ENCODE measurements at places on chromosomes 3 and 15.

- DNase-seq, result peak; percentile 47
Observed at GRCh38 chr3:151283907-151284461, 5.6 kb upstream of the P2RY14 start.

DNA sequence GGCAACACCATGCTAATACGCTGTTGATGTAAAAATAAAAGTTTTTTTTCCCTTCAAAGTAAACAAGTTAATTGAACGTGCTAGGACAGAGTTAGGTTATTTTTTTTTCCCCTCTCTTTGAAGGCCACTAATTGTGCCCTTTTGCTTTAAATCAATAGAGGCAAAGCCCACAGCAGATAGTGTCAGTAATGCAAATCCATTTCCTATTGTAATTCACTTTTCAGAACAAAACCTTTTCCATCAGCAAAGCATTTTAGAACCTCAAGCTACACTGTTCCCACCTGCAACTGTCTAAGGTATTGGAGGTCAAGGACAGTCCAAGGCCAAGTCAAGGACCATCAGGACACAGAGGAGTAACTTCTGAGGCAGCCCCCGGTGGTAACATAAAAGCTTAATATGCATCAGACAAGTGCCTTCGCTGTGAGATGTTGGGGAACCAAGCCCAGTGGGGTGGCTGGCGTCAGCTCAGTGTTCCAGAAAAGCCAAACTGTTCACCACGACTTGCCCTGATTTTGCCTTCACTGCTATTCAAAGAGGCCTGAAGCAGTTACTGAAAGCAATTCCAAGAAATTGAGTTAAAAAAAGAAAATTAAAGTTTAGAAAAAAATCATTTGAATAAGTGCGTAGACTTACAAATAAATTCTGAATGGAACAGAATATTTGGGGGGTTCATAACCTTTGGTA, 65.8 kb upstream of the ICE2 start:
- no peak for DNase-seq

GRCh38 chr3:151556596-151556995, 95.7 kb upstream of the IGSF10 start:
- no peak for DNase-seq

DNA sequence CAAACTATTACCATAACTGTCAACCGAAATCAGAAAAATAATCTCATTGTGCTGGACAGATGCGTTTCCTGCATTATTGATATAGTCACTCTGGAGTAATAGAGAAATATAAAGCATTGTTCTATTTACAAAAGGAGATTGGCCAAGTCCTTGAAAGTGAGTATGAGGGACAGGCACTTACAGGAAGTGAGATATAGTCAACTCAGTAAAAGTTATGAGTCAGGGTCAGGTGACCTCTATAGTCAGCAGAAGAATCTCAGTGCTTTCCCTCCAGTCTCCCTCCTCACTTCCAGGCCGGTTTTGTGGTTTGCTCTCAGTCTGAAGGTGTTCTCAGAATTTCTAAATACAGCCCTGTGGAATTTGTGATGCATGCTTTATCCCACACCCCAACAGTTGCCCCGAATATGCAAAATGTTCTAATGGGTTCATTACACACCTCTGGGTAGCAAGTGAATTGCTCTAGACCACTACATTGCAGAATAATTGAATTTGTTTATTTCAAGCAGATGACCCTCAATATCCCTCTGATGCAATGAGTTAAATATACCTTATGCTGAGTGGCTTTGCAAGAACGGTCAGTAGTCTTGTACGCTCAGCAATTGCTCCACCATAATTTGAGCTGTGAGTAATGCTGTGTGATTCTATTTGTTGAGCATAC, 787.7 kb downstream of the MCTP2 start:
- DNase-seq, result peak; percentile 9

DNA sequence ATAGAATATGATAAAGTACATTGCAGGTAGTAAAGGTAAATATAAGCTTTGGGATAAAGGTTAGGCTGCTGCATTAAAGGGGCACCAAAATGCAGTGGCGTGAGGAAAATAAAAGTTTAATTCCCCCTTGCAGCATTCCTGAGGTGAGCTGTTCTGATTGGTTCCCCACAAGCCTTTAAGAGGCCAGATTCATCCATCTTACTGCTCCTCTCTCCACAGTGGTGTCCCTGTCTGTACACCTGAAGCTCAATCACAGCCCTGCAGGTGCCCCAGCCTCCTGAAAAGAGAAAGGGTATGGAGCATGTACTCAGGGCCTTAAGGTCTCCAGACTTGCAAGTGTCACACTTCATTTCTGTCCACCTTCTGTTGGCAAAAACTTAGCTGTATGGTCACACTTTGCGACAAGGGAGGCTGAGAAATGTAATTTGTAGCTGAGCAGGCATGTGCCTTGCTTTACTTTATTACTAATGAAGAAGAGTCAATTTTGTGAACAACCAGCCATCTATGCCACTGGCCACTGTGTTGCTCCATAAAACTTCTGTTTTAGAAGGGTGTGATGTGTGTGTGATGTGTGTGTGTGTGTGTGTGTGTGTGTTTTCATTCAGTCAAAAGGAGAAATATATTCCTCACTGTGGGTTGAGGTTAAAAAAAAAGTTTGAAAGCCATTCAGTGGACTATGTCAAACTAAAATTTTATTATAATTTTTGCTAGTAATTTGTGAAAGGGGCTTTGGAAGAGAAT, 12.8 kb downstream of the LACTB start:
- no peak for DNase-seq

GRCh38 chr3:75341324-75342067, 322.6 kb upstream of the FRG2C start:
- no peak for DNase-seq

DNA sequence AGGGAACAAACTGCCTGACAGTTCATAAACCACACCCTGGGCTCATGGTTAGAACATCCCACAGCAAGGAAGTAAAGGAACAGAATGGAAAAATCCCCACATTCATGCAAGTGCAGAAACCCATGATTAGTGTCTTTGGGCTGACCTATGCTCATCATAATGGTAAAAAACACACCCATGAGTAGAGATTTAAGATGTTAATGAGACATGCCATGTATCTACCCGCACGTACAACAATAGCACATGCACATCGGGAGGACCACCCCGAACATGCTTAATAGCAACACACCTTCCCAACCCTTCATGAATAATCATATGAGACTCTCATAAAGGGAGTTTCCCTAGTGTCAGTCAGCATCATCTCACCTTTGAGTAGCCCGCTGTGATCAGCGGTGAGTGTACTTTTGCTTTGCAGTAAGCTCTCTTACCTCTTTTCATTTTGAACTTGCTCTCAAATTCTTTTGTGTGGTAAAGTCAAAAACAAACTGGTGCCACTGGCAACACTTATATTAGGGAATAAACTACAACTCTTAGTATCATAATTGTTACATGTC, 23.2 kb downstream of the ZBED2 start:
- DNase-seq, result peak; percentile 76

DNA sequence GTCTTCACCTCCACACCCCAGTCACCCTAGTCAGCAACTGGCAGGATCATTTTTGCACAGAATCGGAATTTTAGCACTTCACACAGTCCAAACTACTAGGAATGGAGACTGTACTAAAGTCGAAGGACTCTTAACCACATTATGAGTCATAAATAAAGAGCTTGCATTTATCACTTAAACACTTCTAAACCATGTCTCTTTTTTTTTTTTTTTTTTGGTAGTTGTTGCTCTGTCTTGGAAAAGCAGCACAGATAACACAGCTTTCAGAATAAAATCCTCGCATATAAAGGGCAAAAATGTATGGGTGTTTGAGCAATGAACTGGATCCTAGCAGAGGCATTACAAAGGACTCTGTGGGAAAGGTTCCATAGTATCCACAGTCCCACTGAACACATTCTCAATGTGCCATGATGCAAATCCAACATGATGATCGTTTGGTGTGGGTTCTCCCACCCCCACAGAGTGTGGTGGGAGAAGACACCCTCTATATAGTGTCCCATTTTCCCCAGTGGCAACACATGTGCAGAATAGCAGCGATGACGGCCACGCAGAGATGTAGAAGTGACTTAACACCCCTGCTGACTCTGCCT, 47.1 kb downstream of the FOXP1 start:
- no peak for DNase-seq

GRCh38 chr3:173857154-173857553, 459.6 kb downstream of the NLGN1 start:
- no peak for DNase-seq

DNA sequence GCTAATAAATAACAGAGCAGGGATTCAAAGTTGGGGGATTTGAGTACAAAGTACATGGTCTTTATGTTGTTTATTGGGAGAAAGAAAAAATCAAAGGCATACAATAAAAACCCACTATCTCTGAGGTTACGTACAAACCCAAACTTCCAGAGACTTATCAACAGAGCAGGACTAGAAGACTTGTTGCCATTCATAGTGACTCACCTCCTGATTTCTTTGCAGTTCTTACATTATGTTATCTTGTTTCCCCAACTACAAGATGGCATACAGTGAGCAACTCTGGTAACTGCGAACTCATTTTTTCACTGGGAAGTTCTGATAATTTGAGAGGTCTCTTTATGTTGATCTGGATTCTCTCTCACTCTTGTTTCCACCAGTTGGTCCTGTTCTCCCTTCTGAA, 80.6 kb upstream of the ETV5 start:
- no peak for DNase-seq

- DNase-seq, result no peak
Observed at GRCh38 chr3:32500880-32501782, 1.5 kb downstream of the CMTM6 start.

GRCh38 chr3:32022947-32023346, 41.4 kb downstream of the ZNF860 start:
- no peak for DNase-seq

GRCh38 chr3:4771243-4771642, 208.0 kb upstream of the BHLHE40 start:
- DNase-seq, result no peak

DNA sequence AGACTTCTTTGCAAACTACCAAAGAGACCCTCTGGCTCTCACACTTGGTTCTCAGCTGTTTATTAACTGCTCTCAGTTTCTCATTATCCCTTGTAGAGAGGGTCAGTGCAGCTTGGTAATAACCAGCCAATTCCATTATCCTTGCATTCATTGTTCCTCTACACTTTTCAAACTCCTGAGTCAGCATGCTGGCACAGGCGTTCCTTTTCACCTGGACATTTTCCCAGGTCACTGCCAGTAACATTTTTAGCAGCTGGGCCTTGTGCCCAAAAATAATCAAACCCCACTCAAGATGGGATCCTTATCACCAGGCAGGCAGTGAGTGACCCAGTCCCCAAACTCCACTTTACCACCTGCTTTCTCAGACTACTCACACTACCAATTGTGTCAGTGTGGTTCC, 4.8 kb upstream of the SUMF1 start:
- DNase-seq, result no peak

GRCh38 chr3:185714085-185714484, 110.8 kb downstream of the IGF2BP2 start:
- DNase-seq, result no peak

DNA sequence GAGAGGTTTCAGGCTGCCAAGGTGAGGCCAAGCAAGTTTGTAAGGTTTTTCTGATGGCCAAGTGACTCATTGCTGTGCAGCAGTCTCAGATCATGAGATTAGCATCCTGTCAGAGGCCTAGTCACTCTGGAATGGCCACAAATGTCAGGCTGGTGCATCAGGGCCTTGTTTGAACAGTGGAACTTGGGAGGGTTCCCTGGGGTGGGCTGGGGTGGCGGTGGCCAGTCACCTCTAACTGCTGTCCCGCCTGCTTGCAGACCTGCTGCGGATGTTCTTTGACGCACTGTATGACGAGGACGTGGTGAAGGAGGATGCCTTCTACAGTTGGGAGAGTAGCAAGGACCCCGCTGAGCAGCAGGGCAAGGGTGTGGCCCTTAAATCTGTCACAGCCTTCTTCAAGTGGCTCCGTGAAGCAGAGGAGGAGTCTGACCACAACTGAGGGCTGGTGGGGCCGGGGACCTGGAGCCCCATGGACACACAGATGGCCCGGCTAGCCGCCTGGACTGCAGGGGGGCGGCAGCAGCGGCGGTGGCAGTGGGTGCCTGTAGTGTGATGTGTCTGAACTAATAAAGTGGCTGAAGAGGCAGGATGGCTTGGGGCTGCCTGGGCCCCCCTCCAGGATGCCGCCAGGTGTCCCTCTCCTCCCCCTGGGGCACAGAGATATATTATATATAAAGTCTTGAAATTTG, 2.8 kb upstream of the FAM131A start:
- peak; percentile 78 for DNase-seq

DNA sequence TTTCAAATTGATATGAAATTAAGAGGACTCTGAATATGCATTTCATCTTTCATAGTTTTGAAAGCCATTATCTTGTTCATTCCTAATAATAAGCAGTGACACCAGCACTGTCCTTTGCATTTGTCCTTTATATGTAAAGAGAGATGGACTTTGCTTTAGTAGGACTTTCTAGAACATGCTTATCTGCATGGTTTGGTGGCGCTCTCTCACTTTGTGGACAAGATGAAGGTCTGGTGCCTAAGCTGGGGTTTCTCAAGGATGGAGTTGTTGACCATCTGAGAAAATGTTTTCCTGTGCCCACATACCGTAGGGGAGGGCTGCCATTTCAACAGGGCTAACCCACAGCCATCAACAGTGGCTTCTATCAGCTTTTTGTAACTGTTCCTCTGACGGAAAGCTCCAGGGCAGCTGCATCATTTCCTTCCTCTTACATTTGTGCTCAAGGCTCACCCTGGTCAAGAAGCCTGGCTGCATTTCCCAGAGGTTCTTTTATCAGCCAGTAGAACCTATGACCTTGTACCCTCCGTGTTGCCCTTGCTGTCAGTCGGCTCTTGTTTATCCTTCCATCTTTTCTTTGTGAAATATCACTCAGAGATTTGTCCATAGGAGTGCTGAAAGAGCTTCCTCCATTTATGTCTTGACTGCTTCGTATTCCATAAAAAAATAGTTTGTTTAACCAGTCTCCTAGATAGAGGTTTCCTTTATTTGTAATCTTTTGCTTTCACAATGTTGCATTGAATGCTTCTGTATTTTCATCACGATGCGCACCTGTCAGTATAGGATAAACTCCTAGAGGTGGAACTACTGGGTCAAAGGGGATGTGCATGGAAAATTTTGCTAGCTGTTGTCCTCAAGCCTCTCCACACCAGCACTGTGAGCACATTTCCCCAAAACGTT, 44.6 kb downstream of the ABHD2 start:
- DNase-seq, result no peak

- no peak for DNase-seq
Observed at GRCh38 chr3:159907828-159908227, 80.8 kb upstream of the IL12A start.

- peak; percentile 84 for DNase-seq
Observed at GRCh38 chr15:65318870-65319356, 14.4 kb downstream of the RNU5B-1 start.
